ENCODE measurements at places on chromosomes 6 and 20.
A peak's percentile ranks its signal among the peaks of the same experiment; 100 is the strongest.

- no peak for DNase-seq
These were observed 27.8 kb downstream of the FYN start for GRCh38 chr6:111845441-111845871.

- no peak for DNase-seq
These were observed 37.3 kb upstream of the TOP1 start for GRCh38 chr20:40991181-40991889.

DNA sequence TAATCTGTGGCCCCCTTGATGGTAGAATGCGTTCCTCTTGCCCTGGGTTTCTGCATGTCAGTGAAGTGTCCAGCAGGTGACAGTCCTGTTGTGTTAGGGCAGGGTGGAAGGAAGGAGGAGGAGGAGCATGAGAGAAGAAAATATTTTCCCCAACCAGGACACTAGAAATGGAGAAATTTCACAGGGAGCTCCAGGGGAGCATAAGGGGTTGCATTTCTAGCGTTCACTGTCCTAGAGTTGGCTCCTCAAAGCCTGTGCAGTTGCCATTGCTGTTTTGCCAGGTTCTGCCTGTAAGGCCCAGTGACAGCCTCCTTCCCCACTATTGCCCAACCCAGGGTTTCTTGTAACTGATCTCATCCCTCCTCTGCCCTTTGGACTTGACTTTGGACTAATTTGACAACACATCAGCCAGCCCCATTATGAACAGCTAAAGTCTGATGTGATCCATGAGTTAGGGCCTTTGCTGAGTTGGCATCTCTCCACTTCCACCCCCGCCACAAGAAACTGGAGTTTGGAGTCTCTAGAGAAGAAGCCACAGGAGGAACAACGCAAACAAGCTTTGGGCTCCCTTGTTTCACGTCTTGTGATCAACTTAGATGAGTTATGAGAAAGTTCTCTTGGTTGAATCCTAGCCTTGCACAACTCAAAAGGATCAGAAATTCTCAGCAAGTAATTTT lies 14.0 kb upstream of the FAM50B start:
- no peak for DNase-seq

GRCh38 chr20:56411759-56412472 lies at the start of gene CASS4:
CASS4 (plus strand) TSS chr20:56412260; CDS start chr20:56412459, 199 bp downstream.
- DNase-seq: peak; percentile 44

All from brain pericyte (primary cell).